GM18507 (cell line): ENCODE measurements at places on chromosomes 2 and 18.

DNA sequence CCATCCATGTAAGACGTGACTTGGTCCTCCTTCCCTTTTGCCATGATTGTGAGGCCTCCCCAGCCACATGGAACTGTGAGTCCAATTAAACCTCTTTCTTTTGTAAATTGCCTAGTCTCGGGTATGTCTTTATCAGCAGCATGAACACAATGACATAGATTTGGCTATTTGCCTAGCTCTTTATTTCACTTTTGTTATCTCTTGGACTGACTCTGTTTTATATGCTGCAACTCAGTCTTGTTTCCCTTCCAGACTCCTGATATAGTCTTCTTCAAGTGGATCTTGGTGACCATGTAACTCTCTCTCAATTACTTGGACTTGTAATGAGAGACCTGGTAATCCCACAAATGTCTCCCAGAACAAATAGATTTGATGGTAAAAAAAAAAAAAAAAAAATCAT lies 627.6 kb downstream of the CCDC85A start:
- no peak for DNase-seq

- no peak for DNase-seq
Measured at GRCh38 chr18:79642626-79643025, 37.0 kb upstream of the CTDP1 start.

DNA sequence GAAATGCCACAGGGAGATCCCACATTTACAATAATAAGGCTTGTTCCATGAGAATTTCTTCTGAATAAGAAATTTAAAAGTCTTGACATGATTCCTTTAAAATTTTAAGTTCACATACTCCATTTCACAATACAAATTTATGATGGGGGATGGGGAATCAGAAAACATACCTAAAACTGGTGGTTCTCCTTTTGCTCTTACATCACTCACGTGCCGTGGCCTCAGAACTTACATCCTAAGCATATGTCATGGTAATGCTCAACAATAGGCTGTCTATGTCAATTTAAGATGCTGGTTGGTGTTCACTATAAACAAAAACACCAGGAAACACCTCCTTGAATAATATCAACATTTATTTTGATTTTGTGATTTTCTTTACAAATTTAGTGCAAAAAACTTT lies 12.8 kb downstream of the UPP2 start:
- no peak for DNase-seq

GRCh38 chr2:103292573-103292972 lies 530.7 kb downstream of the TMEM182 start:
- no peak for DNase-seq

DNA sequence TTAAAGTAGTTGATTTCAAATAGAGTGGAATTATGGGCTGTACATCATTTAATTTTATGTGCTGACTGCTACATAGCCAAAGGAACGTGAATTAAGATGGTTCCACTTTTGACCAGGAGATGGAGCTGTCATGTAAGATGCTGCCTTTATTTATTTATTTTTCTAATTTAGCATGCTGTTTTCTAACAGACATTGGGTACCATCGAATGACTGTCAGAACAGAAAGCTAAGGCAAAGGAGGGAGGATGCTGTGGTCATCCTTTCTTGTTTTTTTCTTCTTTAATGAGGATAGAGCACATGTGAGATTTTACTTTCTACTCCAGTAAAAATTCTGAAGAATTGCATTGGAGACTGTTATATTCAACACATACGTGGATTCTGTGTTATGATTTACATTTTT lies at the start of gene SCN2A:
TSS of gene SCN2A (plus strand) at position 185 of the 400 bp plus-strand sequence. CDS start 56,410 bp downstream, outside the sequence.
- no peak for DNase-seq
